Esophagus muscularis mucosa (tissue), 4 donors: ENCODE measurements at places on chromosomes 11 and 22. TPM values are rescaled to one million over a fixed set of nuclear protein-coding genes. Genes with fewer than 3 reads are reported as not detected.

The MACROD1 gene
- total RNA-seq = 70.7 TPM

The HEPACAM gene
- total RNA-seq = 2.1 TPM

The MUC6 gene
- total RNA-seq = not detected

The FAM83F gene
- total RNA-seq = 0.66 TPM

The DSCAML1 gene
- 5.8 TPM for total RNA-seq

The ART1 gene
- not detected for total RNA-seq

DNA sequence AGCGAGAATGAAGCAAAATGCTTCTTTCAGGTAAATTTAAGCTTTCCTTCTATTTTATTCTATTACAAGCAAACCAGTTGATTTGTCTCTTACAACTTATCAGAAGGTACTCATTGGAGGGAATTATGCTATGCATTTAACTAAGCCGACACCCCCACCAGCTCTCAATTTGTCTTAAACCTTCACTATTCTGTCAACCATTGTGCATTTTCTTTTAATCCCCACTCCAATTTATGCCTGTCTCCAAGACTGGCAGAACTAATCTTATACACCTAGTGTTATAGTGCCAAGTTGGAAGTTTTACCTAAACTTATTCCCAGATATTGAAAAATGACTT lies 12.5 kb downstream of the TAF1D start:
- DNase-seq = no peak

GRCh38 chr11:122173587-122173986 lies 57.6 kb upstream of the BLID start:
- DNase-seq = no peak

DNA sequence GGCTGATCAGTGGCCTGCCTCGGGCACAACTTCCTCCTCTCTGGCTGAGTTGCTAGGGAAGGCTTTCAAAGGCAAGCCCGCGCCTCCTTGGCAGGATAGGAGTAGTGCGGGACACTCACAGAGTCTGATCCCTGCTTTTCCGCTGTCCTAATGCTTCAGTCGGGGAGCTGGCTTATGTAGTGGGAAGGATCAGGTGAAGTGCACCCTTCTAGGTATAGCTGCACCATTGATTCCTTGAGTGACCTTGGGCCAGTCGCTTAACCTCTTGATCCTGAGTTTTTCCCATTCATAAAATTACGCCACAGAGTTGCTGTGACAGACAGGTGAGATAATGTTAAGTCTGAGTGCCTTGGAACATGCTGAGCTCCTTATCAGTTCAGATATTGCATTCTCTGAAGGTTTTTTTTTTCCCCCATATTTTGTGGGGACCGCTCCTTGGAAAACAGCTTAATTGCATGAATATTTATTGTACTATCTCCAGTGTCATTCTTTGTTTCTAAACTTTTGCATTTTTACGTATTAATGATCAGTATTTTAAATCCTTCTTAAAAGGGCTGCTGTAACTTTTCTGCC lies 961 bp downstream of the IPO7 start:
- DNase-seq = no peak

- no peak for DNase-seq
These were observed 210.0 kb downstream of the KIRREL3 start for GRCh38 chr11:126790550-126791081.

DNA sequence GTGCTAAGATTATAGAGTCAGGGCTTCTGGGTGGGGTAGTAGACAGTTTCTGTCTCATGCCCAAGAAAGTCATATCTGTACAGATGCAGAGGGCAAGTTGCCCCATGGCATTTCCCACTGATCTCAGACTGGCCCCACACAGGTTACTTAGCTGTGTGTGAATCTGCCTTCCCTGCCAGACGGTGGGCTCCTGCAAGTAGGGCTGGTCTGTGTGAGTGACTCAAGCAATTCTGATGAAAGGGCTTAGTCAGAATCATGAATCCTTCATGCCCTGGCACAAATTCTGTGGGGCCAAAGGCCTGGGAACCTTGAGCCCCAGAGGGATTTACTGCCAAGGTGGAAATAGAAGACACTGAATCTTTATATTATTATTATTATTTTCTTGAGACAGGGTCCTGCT lies 30.4 kb downstream of the USH1C start:
- no peak for DNase-seq

DNA sequence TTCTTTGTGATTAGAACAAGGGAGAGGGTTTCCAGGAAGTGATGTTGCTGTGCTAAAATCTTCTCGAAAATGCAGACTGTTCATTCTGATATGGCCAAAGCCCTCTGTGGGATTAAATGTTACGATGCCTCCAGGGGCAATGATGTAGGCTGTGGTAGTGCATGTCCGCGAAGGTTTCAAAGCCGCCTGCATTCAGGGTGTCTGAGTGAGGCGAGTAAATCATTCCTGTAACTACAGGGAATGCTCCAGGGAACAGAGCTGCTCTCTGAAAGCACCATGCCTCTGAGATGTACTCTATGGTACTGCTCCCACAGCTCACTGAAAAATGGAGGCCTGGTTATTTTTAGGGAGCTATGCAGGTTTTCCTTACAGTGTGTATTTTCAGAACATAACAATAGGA lies 21.2 kb downstream of the PDGFD start:
- no peak for DNase-seq

GRCh38 chr11:124481365-124482323 lies 36.1 kb upstream of the OR8B8 start:
- no peak for DNase-seq

DNA sequence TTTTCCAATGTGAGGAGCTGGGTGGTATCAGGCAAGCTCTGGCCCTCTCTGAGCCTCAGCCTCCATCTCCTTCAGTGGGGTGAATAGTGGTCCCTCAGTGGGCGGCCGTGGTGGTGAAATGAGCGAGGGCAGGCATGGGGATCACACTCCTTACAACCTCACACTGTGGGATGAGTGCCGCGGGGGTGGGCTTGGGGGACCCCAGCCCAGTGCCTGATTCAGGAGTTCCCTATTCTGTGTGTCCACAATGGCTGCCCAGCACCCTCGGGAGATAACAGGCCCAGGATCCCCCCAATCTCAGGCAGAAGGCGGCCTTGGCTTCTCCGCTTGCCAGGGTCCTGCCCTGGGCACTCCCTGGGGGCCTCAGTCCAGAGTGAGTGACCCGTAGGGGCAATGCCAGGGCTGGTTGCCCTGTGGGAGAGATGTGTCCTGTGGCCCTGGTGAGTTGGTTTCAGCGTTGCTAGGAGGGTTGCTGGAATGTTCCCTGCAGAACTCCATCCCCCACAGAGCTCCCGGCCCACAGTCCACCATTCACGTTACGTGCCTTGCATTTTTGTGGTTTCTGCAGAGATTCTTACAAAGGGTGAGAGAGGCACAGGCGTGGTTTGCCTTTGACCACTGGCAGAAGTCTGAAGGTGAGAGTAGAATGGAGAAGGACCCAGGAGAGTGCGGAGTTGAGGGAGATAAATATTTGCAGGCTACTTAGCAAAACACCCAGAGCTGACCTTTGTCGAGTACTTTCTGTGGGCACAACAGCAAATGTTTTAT lies 2.9 kb downstream of the ALDH3B1 start:
- DNase-seq = no peak

- DNase-seq = no peak
These were observed 143.8 kb downstream of the NECTIN1 start for GRCh38 chr11:119585043-119585781.

DNA sequence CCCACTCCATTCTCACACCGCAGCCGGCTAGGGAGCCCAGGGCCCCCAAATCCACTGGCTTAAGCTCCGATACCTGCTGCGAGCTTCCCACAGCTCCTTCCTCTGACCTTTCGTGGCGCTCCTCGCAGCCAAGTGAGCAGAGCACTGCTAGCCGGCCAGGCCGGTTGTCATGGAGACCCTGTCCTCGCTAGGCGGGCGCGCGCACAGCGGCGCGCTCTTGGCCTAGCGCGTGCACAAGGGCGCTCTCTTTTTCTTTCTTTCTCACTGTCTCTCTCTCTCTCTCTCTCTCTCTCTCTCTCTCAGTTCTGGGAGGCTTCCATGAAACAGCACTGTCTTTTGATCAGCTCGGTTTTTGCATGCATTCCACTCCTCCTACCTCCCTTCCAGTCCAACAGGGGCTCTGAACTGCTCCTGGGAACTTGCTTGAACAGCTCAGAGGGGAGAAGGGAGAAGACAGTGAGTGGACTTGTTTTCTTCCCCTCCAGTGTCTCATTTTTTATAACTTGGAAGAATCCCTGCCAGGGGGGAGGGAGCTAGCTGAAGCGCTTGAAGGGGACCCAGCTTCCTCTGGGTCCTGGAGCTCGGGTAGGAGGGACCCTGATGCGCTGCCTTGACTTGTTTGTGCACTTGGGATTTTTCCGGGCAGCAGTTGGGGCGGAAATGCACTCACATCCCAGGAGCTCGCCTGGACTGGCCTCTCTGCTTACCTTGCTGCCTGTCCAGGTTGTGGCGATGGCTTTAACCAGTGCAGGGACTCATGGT lies 100.3 kb upstream of the AKIP1 start:
- no peak for DNase-seq

GRCh38 chr11:80414181-80415165 lies 973.6 kb upstream of the TENM4 start:
- no peak for DNase-seq

DNA sequence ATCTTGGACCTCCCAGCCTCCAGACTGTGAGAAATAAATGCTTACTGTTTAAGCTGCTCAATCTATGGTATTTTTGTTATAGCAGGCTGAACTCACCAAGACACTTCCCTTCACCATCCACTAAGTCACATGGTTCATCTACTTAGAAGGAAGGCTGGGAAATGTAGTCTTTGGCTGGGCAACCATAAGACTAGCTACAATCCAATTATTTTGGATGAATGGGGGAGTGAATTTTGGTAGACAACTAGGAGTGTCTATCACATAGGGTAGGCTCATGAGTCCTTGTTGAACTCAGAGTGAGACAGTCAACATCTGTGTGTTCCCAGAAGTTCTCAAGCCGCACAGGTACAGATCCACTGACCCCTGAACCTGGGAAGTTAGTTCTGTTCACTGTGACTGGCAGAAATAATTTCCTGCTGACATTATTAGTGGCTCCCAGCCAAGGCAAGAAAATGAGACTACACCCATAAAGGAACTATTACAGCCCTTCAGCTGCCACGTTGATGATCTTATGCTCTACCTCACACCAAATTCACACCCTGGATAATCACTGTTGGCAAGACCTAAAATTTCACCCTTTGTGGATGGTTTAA lies 3.1 kb upstream of the SLC35C1 start:
- no peak for DNase-seq

GRCh38 chr11:3623767-3624458 lies 17.9 kb downstream of the ART5 start:
- no peak for DNase-seq

DNA sequence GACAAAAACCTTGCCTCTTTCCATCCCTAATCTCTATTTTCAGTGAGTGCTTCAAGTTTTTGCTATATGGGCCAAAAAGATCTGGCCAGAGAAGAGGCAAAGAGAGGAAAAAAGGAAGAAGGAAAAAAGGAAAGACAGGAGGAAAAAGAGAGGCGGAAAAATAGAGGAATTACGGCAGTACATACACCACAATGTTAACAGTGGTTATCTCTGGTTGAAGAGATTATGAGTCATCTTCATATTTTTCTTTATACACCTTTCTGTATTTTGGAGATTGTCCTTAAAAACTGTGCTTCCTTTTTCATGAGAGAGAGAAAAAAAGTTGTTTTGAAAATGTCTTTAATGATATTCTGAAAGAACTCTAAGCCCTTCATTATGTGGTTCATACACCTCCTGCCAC lies 133.7 kb downstream of the SBF2 start:
- DNase-seq = no peak

DNA sequence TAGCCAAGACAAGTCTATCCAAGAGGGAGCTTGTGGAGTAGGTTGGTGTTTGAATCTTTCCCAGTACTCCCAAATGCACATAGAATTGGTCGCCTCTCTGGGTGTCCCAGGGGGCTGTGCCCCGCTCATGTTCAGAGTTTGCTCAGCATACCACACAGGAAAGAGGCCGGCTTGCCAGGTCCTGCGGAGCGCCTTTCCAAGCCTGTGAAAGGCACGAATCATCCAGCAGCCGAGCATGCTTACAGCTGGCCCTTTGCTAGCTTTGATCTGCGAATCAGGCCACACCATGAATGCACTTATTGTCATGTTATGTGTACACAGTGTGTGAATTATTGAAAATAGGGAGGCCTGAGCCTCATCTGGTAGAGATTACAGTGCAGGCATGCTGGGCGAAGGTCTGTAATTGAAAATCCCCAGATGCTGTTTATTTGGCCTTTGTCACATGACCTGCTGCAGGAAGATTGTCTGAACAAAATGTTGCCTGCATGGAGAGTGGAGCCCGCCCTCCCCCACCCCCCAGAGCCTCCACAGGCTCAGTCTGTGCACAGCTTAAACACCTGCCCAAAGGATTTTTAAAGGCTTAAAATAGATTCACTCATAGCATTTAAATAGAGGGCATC lies 163.3 kb upstream of the RASSF10 start:
- DNase-seq = no peak
